ENCODE measurements at places on chromosomes 1 and 21. TPM values are rescaled to one million over a fixed set of nuclear protein-coding genes. Genes with fewer than 3 reads are reported as not detected.

CR1L gene
- total RNA-seq, result 2.4 TPM

CHAF1B gene
- total RNA-seq, result 0.51 TPM

PRDX1 gene
- 235 TPM for total RNA-seq

DAB1 gene
- 0.70 TPM for total RNA-seq

MTFR1L gene
- 53.7 TPM for total RNA-seq

MNDA gene
- total RNA-seq, result 218 TPM

EXO1 gene
- total RNA-seq, result 2.4 TPM

GJB3 gene
- total RNA-seq, result not detected

LAMTOR2 gene
- total RNA-seq, result 46.4 TPM

CLCA1 gene
- total RNA-seq, result not detected

MATN1 gene
- total RNA-seq, result not detected

ST6GALNAC5 gene
- 2.3 TPM for total RNA-seq

UBIAD1 gene
- 14.2 TPM for total RNA-seq
